ENCODE measurements at places on chromosomes 12 and 14.

DNA sequence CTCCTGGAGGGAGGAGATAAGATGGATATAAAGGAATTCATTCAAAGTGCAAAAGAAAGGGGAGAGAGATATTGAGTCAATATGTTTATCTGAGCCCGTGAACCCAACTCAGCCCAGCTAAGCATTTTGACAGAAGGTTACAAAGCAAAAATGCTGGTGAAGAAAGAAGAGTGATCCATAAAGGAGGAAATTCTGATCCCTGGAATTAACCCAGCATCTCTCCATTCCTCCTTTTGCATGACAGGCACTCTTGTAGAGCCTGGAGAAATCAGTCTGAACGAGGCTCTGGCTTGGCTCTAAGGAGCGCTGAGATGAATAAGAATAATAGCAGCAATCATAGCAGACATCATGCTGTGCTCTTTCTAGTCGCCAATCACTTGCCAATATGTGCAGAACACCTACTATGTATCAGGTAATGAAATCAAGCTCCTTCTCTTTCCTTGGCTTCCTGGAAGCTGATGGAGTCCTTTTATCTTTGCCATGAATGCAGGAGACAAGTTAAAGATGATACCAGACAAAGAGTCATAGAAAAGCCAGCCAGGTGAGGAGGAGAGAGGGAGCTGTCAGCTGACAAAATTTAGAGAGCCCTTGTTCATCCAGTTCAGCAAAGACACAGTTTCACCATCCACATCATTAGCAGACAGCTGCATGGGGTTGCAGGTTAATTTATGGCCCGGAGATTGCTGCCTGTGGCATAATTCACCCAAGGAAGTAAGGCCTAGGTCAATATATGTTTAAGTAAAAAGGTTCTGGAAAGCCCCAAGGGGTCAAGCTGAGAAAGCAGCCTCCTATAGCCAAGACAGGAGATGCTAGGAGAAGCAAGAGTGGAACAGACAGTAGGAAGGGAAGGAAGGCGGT is 476.5 kb upstream of the TBX3 start:
- no peak for DNase-seq

GRCh38 chr14:81164167-81164774 is 56.5 kb downstream of the GTF2A1 start:
- no peak for DNase-seq

DNA sequence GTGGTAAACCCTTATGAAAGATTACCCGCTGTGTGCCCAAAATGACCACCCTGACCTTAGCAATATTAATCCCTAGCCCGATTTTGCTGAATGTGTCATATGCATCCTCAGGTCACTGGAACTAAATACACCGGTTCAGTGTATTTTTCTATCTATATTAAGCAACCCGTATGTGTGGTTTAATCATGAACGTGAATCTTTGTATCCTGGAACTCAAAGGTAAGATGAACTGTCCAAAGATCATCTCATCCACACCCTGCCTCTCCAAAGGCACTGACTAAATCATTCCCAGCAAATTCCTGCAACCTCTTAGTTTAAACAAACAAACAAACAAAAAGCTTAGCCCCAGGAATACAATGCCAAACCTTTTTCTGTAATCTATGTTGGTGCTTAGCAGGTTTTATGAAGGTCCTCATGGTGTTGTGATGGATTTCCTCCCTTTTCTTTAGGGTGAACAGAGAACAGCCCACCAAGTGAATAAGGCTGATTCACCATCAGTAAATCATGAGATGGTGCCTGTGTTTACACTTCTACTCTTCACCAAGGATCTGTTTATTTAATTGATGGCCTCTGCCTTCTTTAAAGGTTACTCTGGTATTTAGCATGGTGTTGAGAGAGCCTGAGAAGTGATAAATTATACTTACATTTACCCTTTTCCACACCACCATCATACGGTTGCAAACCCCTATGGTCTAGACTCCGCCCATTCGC is 298.6 kb downstream of the DPF3 start:
- DNase-seq, result no peak

- DNase-seq, result no peak
These were observed 283.7 kb downstream of the FBXL14 start for GRCh38 chr12:1310653-1311052.

DNA sequence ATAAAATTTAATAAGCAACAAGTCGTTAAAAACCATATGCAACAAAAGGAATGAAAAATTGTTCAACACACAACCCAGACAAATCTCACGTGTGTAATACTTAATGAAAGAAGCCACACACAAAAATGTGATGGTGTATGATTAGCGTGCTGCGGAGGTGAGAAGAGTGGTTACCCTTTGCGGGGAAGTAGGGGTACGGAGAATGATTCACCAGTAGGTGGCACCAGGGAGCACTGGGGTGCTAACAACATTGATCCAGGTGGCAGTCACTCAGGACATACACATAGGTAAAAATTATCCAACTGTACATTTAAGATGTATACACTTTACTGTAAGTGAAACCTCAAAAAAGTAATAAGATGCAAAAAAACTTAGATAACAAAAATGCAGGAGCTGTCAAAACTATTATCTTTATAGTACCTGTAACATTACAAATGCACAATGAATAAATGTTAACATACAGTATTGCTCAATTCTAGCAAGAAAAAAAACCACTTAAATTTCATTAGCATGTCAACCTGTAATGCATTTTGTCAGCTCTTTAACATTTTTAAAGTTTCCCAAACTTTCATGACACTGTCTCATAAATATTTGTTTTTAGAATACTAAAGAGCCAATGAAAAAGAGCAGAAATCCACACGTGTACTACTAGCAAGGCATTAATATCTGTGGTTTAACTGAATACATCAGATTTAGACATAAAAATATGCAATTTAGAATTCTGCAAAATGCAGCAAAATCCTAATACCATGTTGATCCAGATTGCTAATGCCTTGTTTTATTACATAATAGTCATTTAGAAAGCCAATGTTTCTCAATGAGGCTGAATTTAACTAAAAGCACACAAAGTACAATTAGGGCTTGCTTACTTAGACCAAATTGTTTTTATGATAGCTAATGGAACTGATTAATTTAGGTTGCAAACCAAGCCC is 46.7 kb downstream of the TMCC3 start:
- DNase-seq, result peak; percentile 21

All from naive thymus-derived CD8-positive, alpha-beta T cell (primary cell).